AG09319 (cell line): ENCODE measurements at places on chromosomes 4 and X.

DNA sequence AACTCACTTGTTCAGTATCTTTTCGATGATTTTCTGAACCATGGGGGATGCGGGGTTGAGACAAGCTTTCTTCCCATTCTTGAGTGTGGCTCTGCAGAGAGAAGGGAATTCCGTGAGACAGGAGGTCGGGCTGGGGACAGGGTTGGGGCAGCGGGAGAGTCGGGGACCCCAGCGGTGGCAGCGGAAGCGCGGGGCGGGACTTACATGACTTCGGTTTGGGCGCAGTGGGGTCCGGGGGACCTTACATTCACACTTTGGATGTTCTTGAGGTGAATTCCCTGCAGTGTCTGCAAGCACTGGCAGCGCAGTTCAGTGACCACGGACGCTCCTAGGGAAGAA is 434 bp downstream of the CXCL3 start:
- no peak for DNase-seq

- no peak for DNase-seq
Measured at GRCh38 chrX:108091878-108092291, 307 bp downstream of the ATG4A start.

GRCh38 chrX:125205133-125205917 is 114.3 kb upstream of the TEX13C start:
- DNase-seq, result no peak

DNA sequence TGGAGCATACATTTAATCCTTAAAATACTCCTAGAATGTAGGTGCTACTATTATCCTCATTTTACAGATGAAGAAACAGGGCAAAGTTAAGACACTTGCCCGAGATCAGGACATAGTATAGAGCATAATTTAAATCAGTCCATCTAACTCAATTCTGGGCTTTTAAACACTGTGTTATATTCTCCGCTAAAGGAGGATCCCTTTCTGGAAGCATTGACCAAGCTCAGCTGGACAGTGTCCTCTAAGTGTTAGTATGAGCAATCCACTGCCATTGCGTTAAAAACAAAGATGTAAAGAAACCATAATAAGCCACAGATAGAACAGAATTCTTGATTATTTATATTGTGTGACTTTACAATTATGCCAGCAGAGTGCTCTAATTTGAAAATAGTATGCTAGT is 207.0 kb downstream of the ARHGAP24 start:
- DNase-seq, result no peak

GRCh38 chr4:95124906-95125504 is 367.2 kb downstream of the BMPR1B start:
- DNase-seq, result peak; percentile 27

DNA sequence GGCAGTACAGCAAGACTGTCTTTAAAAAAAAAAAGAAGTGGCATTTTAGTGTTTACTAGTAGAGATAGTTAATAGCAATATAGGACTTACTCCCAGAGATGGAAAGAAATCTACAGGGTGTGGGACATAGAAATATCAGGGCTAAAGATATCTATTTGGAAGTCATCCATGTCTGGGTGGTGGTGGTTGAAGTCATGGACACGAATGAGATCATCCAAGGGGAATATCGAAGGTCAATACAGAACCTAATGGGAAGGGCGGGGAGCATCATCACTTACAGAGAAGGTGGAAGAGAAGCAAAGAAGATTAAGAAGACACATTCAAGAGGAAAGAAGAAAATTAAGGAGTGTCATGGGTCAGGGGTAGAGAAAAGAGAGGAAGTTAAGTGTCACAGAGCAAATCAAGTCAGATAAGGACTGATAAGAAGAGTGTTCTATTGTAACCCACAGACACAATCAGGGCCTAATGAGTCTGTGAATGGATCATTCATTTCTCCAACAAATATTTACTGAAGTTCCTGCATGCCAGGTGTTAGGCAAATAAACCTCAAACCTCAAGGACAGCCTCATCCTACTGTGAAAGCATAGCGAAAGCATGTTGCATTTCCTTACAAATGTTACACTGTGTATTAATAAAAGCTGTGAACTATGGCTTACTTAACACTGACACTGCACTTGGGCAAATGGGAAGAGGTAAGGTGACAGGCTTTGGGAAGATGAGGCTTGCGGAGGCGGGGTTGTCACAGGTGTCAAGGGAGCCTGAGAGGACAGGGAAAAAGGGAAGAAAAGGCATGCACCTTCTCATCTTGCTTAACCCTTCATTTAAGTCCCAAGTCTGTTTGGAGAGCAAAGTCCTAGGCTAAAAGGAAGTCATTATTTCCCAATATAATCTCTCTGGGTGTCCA is 65.3 kb downstream of the ELOVL6 start:
- no peak for DNase-seq

DNA sequence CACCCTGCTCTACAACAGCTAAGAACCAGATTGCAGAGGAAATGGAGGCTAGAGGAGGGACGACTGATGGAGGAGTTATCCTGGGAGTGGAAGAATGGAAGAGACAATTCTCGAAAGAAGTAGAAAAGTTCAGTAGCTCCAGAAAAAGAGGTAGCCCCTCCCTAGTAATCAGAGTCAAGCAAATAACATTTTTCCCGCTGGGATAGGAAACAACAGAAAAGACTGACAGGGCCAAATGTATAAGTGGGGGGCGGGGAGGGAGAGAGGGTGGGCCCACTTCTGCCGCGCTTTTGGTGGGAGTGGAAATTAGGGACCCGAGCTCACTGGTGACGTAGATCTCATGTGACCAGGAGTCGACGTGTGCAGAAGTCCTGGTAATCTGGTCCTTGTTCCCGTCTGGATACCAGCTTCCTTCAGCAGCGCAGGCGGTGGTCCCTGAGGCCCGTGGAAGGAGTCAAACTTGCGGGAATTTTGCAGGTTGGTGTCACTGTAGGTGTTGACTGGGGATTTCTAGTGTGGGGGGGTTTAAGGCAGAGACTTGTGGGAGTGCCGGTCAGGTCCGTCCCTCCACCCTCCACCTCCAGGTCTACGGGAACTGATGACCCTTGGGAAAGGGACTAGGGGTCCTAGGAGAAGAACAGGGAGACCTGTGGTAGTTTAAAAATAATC is at the start of gene TCEAL9:
Gene TCEAL9 (plus strand): TSS at position 377 of the 669 bp plus-strand sequence. CDS start 1,179 bp downstream, outside the sequence.
- DNase-seq, result peak; percentile 50

- no peak for DNase-seq
Measured at GRCh38 chr4:57131849-57132742, 21.9 kb upstream of the IGFBP7 start.

GRCh38 chr4:69518102-69518501 is 22.4 kb upstream of the UGT2B4 start:
- no peak for DNase-seq

DNA sequence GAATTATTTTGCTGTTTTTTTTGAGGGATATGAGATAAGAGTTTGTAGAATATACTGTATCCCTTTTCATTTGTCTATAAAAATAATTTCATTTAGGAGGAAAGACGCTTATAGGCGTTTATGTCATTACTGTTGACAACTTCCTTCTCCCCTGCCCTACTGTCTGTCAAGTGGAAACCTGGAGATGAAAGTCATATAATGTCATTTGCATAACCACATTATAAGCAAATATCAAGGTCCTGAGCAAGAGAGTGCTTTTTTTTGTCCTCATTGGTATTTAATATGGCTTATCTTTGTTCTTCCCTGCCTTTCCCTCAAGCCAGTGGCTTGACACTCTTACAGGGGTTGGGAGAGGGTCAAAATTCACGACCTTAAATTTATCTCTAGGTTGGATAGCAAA is 55.8 kb downstream of the LRP2BP start:
- no peak for DNase-seq

DNA sequence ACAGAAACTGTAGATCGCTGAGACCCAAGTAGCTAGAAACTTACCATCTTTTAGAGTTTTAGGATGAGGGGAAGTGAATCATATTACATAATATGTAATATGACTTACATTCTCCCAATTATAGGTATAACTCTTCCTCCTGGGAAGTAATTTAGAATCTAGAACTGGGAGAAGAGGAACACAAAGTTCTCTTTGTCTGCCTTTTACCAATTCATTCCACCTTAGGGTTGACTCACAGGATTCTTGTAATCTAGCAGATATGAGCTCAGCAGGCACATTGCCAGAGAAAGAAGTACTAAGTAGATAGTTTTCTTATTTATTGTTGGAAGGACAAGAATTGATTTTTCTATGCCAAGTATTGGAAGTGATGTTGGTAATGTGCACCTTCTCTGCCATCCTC is 58.0 kb upstream of the CCSER1 start:
- DNase-seq, result no peak

DNA sequence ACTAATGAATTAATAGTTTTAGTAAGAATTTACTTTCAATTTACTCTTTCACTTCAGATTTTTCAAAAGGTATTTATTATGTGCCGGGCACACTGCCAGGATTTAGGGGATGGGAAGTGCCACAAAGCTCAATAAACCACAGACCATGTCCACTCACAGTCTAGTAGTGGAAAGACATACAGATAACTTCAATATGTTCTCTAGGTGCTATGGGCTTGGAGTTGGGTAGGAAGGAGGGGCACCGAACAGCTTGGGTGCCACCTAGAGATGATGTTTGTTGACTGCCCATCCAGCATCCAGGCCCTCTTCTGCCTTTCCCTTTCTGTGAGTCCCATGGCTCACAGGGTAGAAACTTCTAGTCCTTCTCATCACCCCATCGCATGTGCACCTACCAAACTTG is 17.8 kb downstream of the MFAP3L start:
- no peak for DNase-seq

DNA sequence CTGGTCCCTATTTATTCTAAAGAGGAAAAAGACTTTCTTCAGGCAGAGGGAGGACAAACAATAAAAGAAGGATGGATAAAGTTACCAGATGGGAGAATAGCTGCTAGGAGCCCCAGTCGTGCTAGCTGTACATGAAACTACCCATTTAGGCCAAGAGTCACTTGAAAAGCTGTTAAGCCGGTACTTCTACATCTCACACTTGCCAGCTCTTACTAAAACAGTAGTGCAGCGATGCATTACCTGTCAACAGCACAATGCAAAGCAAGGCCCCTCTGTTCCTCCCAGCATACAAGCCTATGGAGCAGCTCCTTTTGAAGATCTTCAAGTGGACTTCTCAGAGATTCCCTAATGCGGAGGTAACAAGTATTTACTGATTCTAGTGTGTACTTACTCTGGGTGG is 1138.8 kb downstream of the ARAP2 start:
- DNase-seq, result no peak
